ENCODE measurements at places on chromosomes 11 and 22.
A peak's percentile ranks its signal among the peaks of the same experiment; 100 is the strongest.

GRCh38 chr11:112874980-112875379, 86.2 kb upstream of the NCAM1 start:
- DNase-seq, result no peak

DNA sequence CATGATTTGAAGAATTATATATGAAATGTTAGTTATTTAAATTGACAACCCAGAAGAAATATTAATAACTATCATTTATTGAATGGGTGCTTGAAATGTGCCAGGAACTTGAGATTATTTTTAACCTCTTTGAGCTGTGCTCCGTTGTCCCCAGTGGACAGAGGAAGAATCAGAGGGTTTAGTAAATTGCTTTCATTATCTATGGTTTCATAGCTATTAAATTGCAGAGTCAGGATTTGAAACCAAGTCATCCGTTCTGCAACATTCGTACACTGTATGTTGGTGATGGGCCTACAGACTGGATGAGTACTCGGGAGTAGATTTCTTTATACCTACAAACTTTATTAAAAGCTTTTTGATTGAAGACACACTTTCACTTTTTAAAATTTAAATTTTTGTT, 4.9 kb downstream of the HSD17B12 start:
- no peak for DNase-seq

DNA sequence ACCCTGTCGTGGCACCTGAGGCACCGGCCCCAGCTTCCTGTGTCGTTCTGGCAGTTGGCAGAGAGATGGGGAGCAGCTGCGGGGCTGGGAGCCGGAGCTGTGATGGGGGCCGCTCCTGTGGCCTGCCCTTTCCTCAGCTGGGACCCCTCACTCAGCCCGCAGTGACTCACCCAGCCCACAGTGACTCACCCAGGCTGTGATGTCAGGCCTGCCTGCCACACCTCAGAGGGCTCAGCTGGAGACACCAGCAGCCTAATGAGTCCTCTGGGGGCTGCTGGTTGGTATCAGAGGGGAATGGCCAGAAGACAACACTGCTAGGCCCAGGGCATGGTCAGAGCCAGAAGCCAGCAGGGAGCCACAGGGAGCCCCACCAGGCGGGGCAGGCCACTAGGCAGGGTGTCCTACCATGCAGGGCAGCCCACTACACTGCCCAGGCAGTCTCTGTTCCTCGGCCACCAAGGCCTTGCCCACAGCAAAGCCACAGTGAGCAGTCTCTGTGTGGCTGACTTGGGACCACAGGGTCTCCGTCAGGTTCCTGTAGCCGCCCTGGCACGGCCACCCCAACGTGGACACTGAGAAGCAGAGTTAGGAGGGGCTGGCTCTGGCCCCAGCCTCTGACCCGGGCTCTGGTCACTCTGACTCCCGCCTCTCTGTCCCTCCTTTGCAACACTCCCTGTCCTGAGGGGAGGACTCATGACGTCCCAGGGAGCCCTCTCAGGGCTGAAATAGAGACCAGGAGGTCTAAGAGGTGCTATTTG, 4.2 kb upstream of the FXYD2 start:
- DNase-seq, result no peak

GRCh38 chr11:79025622-79026021, 415.2 kb downstream of the TENM4 start:
- DNase-seq, result no peak

DNA sequence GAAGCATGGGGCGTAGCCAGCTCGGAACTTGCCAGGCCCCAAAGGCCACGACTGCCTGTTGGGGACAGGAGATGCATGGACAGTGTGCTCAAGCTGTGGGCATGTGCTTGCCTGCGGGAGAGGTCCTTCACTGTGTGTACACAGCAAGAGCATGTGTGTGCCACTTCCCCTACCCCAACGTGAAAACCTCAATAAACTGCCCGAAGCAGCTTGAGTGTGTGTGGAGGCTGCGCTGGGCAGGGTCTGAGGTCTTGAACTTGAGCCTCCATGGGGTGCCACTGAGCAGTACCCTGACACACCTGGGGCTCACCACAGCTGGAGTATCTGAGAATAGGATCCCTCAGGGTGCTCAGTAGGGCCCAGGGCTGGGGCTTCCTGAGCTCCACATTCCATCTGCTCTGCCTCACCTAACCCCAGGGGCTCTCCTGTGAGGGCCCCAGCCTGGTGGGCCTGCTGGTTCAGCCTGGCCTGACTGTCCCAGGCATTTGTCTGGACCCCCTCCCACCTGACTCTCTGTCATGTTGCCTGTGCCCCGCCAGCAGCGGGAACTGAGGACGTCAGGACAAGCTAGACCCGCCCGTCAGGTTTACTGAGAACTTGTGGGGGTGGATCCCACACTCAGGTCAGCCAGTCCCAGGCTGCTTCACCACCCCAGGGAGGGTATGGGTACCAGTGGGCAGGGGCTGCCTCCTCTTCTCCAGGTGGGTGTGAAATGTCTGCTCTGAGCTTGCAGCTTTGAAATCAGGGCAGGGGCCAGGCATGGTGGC, 3.2 kb downstream of the RASSF7 start:
- no peak for DNase-seq

- no peak for DNase-seq
Measured at GRCh38 chr11:71145988-71146824, 106.2 kb downstream of the SHANK2 start.

- DNase-seq, result no peak
Measured at GRCh38 chr22:35555483-35555890, 14.9 kb downstream of the RASD2 start.

DNA sequence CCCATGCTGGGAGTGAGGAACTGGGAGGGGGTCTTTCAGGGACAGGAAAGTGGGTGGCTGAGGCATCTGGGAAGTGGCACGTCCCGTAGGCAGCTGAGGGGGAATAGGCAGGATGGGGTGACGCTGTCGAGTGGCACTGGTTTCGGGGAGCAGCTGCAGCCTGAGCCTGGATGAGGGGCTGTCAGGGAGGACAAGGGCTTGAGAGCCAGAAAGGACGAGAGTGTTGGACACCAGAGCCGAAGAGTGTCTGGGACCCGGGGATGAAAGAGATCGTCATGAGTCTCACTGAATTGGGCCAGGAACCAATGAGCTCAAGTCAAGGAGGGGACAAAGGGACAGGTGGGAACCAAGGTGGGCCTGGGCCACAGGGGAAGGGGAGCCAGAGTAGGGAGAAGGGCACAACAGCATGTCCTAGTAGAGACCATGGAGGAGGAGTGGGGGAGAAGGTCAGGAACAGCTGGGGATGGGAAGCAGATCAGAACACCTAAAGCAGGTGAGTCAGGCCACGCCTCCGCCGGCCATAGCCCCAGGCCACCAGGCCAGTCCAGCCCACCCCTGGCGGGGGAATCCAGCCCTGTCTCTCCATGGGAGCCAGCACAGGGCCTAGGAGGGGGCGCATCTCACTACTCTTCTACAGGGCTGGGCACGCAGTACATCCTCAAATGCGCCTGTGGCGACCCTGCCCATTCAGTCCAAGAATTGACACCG, 4.2 kb downstream of the RAB3IL1 start:
- no peak for DNase-seq

DNA sequence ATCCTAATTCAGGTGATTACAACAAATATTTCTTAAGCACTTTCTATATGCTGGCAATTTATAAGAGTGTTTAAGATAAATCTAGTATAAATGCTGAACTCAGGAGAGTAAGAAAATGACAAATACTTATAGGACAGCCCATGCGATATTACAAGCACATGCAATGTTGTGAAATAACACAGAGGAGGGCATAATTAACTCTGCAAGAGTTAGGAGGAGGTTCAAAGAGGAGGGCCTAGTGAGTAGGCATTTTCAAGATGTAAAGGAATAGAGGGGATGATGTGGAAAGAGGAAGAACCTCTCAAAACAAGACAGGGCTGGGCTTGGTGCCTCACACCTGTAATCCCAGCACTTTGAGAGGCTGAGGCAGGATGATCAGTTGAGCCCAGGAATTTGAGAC, 37.1 kb upstream of the IL17RA start:
- DNase-seq, result no peak

GRCh38 chr11:110711776-110712658, at the start of gene ARHGAP20:
Gene ARHGAP20 (minus strand): TSS chr11:110712437. CDS start chr11:110712231, 206 bp downstream.
- DNase-seq, result no peak

DNA sequence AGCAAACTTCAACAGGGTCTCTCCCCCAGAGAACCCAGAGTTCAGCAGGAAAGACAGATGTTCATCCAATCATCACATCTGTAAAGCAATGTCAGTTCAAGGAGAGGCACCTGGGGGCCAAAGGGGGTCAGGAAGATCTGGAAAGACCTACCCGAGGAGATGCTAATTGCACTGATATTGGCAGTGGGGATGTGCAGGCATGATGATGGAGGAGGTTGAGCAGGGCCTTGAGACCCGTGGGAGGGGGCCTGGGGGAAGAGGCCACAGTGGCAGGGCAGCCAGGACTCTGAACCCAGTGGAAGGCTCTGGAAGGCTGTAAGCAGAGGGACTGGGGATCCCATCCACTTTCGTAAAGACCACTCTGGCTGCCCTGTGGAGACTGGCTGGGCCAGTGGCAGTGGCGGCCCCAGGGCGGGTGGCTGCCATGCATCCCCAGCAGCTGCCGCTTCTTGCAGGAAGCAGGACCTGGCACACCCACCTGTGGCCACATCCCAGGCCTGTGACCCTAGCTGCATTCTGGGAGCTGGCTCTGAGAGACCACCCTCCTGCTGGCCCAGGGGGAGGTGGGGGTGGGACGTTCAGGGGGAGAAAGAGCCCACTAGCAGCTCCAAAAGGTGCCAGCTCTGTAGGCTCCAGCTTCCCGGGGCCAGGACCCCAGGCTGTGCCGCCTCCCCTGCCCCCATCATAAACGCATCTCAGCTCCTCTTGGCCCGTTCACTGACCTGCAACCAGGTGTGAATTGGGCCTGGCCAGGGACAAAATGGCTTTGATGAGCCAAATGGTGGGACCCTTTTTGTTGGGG, 59.9 kb upstream of the FGF3 start:
- no peak for DNase-seq

DNA sequence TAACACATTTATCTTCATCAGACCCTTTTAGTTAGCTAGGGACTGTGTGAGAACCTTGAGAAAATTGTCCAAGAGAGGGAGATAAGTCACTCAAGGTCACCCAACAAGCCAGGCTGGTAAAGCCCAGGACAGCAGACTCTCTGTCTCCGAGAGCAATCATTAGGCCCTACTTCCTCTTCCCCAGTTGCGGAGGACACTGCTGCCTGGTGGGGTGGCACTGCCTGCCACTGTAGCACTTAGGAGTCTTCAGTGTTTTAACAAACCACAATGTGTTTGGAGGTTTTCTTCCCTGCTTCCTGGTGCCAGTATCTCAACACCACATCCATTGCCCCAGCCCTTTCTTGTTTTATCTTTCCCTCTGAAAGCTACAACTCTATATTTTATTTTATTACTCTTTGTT, 132.1 kb upstream of the LDLRAD3 start:
- DNase-seq, result no peak

DNA sequence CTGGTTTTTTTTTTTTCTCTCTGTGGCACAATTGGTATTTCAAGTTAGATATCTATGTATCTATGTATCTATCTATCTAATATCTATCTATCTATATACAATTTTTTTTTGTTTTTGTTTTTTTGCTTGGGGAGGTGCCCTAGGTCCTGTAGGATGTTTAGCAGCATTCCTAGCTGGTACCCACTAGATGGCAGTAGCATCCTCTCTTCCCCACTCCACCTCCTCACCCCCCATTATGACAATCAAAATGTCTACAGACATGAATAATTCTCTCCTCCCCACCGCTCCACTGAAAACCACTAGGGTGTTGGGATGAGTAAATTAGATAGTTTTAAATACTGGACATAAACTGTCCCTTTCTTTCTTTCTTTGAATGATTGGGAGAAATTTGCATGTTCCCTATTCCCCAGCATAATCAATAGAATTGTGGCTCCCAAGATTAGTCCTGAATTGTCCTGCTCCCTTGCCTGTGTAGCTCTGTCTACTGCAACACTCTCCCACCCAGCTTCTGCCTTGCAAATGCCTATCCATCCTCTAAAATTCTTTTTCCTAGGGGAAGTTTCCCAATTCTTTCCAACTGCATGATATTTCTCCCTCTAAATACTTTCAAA, 1152.4 kb downstream of the LRRC4C start:
- DNase-seq, result no peak

GRCh38 chr11:126153972-126154371, 57.5 kb downstream of the RPUSD4 start:
- no peak for DNase-seq

DNA sequence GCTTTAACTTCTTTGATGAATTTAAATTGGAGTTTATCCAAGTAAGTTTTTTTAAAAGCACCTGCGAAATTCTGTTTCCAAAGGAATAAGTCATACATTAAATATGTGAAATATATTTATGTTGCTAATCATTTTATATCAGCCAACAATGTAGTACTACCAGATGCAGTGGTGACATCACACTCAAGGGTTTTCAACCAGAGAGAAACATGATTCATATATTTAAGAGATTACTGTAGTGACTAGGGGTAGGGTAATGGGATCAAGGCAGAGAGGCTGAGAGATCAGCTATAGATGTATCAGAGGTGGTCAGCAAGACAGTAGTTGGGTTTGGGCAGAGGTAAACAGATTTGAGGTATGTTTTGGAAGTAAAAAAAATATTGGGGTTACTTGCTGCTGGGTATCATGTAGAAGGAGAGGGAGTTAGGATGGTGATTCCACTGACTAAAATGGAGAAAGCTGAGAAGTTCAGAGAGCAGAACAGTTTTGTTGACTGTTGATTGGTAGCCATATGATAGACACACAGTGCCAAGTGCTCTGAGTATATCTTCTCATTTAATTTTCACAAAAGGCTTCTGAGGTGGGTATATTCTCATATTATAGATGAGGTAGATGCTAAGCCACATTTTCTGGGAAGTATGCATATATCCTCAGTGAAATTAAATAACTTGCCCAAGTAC, 39.4 kb downstream of the CEP57 start:
- no peak for DNase-seq

DNA sequence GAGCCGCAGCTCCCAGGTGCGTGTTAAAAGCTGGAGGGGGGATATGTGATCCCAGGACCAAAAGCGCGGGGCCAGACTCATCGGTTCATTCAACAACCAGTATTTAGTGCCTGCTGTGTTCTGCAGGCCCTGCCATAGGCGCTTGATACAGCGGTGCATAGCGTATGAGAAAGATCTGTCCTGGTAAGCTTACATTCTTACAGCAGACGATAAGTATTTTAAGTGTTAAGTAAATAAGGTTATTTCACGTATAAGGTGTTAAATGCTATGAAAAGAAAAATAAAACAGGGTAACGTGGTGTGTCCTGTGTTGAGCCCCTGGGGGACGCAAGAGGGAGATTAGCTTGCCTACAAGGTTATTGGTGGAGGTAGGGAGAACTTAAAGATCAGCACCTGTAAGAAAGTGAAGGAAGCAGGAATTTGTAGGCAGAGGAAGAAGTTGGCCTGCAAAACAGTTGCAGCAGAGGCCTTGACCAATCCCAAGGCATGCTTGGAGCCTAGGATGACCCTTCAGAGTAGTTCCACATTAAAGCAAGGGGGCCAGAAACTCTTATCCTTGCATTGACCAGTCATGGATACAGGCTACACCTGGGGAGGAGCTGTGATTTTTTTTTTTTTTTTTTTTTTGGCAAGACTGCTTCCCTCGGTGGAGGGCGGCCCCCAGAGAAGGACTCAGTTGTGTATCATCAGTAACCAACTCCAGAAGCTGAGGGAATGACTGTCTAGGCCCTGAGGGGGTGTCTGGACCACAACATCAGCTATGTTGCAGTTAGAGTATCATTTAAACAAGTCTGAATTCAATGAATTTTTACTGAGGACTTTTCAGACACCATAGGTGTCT, 487 bp upstream of the LIPT2 start:
- peak; percentile 8 for DNase-seq
